ENCODE measurements at places on chromosomes 16 and 17.

DNA sequence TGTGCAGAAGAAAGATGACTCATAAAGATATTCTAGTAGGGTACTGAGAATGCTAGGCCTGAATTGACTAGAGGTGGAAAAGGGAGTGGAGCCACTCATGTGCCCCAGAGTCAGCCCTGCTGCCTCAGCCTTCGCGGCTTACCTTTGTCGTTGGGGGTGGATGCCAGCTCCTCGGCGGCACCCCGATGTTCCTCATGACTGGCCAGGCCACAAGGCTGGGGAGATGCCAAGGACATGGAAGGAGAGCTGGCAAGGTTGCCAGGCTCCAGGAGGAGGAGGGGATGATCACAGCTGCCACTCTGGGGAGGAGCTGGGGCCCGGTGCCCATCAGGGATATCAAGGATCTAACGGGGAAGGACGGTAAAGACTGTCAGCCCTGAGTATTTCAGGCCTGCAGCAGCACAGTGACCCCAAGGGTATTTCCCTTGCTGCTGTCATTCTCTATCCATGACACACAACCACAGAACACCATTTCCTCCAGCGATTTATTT, 9.7 kb upstream of the SLC35B1 start:
- DNase-seq, result no peak

GRCh38 chr17:67157732-67158639, 87.0 kb downstream of the HELZ start:
- no peak for DNase-seq

DNA sequence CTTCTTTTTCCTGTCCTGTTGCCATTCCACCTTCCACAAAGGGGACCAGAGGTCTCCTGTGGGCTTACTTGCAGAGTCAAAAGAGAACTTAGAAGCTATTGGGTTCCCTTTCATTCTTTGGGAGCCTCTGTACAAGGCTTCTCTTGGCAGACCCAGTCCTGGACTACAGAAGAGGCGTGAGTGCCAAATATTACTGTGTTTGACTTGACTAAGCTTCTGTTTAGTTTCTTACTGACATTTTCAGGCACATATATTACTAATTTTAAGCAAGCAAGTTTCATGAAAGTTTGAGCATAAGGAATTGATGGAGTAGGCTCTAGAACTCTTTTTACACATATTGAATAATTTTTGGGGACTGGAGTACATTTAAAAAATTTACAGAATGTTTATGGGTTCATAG, 254.4 kb downstream of the HAPSTR1 start:
- DNase-seq, result no peak

DNA sequence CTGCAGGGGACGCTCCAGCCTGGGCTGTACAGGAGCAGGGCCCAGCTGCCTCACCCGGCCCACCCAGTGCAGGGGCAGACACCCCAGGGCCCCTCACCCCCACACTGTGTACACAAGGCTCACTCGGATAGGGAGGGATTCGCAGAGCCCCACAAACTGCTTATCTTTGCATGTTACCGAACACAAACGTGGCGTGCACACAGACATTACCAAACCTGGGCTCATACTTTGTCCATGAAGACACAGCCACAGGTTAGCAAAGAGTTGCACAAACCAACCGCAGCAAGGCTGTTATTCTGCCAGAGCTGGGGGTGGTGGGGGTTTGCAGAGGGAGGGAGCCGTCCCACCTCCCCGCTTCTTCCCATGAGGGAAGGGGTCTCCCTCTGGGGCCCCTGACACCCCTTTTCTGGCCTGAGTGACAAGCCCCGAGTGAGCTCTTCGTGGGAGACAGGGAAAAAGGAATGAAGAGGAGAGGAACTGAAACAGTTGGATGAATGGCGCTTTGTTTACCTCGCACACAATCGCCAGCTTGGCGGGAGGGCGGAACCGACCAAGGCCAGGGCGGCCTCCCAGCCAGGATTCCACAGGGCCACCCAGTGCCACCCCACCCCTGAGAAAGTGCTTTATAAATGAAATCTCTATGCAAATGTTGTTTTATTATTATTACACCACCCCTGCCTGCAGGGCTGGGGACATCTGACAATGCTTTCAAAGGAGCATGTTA, 434 bp upstream of the CPSF4L start:
- no peak for DNase-seq

- DNase-seq, result no peak
These were observed 138.6 kb downstream of the TOX3 start for GRCh38 chr16:52408191-52408845.

DNA sequence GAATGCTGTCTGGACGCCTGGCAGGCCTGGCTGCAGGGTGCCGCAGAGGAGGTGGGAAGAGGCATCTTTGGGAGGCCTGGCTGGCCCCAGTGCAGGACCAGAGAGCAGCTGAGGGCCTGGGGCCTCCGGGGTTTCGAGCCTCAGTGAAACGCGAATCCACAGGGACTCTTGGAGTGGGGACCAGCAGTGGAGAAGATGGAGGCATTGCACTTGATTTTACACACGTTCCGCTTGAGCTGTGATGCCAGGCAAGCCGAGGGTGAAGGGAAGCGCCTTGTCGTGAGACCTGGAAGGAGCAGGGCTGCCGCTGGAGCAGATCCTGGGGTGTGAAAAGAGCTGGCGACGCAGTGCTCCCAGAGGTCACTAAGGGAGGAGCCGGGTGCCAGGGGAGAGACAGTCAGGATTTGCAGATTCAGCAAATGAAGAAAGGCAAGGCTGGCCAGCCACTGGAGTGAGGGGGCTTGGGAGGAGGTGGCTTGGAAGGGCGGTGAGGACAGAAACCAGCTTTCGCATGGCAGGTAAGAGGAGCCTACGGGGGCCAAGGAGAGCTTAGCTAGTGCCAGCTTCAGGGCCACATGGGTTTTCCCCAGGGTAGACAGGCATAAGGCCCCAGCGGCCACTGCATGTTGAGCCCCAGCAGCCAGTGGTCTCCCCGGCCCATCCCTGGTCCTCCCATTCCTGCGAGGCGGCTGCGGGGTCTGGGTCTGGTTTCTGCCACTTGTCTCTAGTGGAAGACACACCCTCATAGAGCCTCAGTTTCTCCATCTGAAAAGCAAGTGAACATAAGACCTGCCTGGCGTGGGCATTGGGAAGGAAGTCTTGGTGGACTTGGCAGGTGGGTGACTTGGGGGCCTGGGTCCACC, 175.2 kb upstream of the CHMP6 start:
- no peak for DNase-seq

- DNase-seq, result no peak
These were observed 16.5 kb downstream of the CBFA2T3 start for GRCh38 chr16:88960516-88960915.

GRCh38 chr17:4716081-4716480, 5.6 kb downstream of the ARRB2 start:
- DNase-seq, result no peak

GRCh38 chr17:70292366-70292765, 123.0 kb downstream of the KCNJ2 start:
- DNase-seq, result no peak

GRCh38 chr17:56819431-56820145, 14.1 kb downstream of the C17orf67 start:
- DNase-seq, result peak; percentile 43

DNA sequence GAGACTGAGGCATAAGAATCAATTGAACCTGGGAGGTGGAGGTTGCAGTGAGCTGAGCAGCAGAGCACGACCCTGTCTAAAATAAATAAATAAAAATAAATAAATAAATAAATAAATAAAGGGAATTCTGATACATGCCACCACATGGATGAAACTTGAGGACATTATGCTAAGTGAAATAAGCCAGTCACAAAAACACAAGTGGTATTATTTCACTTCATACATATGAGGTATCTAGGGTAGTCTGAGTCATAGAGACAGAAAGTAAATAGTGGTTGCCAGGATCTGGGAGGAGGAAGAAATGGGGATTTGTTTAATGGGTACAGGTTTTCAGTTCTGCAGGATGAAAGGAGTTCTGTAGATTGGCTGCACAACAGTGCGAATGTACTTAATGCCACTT, 16.3 kb downstream of the PIPOX start:
- DNase-seq, result no peak

GRCh38 chr17:5446786-5447185, 7.8 kb upstream of the C1QBP start:
- DNase-seq, result no peak

GRCh38 chr17:63646488-63646806, 24.2 kb downstream of the MAP3K3 start:
- DNase-seq, result no peak

DNA sequence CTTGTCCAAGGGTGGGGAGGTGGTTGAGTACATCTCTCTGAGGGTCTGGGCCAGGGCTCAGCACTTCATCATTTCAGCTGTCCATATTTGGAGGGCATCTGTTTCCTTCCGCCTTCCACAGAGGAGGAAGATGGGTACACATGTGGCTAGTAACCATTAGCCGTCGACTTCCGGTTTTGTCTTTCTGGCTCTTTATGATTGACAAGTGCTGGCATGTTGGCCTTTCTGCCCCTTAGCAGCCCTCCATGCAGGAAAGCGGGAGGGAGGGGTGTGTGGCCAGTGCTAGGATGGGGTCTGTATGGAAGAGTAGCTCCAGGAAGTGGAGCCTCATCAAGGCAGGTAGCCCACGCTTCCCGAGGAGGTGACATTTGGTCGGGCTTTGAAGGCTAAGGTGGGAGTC, 69.6 kb downstream of the RAI1 start:
- DNase-seq, result no peak

GRCh38 chr17:57783338-57783742, 38.2 kb upstream of the CCDC182 start:
- peak; percentile 69 for DNase-seq

DNA sequence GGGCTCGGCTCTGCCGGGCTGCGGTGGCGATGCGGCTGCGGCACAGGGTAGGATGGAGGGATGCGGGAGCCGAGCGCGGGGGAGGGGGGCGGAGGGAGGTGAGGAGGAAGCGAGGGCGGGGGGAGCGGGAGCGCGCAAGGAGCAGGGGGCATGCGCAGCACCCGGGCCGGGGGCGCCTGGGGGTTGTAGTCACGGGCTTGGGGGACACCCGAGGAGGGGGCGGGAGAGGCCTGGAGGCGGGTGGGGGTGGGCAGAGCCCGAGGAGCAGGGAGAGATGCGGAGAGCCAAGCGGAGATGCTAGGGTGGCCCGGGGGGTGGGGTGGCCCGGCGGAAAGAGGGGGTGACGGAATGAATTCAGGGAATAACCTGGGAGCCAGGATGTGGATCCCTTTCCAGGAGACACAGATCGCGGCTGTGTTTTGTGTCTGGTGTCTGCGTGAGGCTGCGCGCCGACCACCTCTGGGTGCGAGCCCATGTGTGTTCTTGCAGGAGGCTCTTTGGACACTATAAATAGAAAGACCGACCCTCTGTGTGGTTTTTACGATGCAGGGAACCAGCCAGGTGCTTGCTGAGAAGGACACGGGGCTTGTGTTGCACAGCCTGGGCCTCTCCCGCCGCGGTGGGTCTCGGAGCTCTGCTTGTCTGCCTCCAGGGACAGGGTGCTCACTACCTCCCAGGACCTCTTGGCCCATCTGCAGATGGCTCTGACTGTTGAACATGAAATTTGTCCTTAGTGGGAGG, at the start of gene STX1B:
TSS of gene STX1B (minus strand) at position 54 of the 741 bp plus-strand sequence. CDS start 242 bp downstream, outside the sequence.
- DNase-seq, result peak; percentile 20
